NCI-H1436 treated with DMSO at 0.1 percent for 48 hours (cell line): ENCODE measurements at places on chromosomes 13 and 19.

DNA sequence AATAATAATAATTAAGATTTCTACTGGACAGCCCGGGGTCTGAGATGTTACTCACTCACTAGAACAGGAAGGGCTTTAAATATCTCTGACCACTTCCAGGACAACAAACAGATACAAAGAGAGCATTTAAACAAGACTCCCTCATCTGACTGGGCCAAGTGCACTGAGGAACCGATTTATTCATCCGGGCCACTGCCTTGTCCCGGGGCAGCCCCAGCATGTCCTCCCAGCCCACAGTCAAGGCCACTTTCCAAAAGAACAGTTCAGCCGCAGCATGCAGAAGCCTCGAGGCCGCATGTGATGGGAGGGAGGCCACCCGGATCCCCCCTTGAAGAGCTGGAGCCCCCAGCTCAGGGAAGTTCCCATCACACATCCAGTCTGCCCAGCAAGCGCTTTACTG, 30.5 kb downstream of the MLLT1 start:
- no peak for DNase-seq

DNA sequence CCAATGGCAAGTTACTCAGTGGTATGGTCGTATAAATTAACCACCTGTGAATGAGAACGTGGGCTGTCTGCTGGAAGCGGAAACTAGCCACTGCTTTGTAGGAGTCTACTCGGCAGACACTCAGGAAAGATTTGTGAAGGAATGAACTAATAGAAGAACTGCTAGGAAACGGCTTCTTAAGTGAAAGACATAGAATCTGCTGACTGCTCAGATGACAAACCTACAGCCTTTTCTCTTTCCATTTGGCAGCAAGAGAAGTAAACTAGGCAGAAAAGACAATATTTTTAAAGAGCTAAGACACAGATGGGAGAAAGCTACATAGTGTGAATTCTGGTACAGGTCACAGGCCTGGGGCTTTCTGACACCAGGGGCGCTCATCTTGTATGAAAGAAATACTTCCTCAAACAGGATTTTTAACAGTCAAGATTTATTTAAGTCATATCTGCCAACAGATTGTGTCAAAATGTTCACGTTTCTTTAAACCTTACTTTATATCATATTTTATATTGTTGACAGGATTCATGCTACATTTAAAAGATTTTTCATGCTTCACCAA, 78.4 kb downstream of the MIPEP start:
- DNase-seq = no peak

DNA sequence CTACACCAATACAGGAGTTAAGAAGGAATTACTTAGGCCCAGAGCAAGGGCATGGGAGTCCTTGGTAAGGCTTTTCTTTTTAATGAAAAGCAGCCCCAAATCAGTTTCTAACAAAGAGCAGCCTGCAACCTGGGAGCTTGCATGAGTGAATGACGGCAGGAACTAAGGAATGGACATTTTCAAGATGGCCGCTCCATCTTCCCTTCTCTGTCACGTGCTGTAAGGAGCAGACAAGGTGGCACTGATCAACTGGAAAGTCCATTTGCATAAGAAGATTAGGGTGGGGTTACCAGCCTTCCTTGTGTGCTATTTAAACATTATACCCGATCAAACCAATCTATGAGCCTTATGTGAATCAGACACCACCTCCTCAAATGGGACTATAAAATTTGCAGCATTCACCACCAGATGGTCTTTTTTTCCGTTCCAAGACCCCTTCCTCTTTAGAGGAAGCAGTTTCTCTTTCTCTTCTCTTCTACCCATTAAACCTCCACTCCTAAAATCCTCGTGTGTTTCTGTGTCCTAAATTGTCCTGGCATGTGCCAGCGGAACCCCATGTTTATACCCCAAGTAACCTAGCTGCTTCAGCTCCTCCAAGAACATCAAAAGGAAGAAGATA, 2.8 kb upstream of the SIGLECL1 start:
- no peak for DNase-seq

GRCh38 chr13:91375116-91375729, 23.2 kb upstream of the GPC5 start:
- DNase-seq = no peak

DNA sequence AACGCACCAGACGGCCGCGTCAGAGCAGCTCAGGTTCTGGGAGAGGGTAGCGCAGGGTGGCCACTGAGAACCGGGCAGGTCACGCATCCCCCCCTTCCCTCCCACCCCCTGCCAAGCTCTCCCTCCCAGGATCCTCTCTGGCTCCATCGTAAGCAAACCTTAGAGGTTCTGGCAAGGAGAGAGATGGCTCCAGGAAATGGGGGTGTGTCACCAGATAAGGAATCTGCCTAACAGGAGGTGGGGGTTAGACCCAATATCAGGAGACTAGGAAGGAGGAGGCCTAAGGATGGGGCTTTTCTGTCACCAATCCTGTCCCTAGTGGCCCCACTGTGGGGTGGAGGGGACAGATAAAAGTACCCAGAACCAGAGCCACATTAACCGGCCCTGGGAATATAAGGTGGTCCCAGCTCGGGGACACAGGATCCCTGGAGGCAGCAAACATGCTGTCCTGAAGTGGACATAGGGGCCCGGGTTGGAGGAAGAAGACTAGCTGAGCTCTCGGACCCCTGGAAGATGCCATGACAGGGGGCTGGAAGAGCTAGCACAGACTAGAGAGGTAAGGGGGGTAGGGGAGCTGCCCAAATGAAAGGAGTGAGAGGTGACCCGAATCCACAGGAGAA, 1.9 kb downstream of the PPP1R12C start:
- no peak for DNase-seq

DNA sequence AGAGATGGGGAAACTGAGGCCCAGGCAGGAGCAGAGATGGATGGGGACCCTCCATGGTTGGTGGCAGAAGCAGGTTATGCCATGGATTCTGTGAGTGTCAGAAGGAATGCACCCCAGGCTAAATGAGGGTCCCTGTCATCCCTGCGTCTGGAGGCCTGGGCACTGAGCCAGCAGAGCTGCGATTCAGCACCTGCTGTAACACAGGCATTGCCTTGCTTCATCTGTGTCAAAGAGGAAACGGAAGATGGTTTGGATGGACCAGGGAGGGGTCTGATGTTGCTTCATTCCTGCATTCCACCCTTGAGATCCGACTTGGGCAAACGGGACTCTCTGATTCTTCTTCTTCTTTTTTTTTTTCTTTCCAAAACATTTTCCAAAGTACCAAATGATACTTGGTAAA, 1.2 kb downstream of the C5AR1 start:
- no peak for DNase-seq

GRCh38 chr13:73958657-73959397, 175.4 kb downstream of the KLF12 start:
- no peak for DNase-seq

- DNase-seq = no peak
Measured at GRCh38 chr13:33322543-33322809, 36.9 kb upstream of the STARD13 start.

DNA sequence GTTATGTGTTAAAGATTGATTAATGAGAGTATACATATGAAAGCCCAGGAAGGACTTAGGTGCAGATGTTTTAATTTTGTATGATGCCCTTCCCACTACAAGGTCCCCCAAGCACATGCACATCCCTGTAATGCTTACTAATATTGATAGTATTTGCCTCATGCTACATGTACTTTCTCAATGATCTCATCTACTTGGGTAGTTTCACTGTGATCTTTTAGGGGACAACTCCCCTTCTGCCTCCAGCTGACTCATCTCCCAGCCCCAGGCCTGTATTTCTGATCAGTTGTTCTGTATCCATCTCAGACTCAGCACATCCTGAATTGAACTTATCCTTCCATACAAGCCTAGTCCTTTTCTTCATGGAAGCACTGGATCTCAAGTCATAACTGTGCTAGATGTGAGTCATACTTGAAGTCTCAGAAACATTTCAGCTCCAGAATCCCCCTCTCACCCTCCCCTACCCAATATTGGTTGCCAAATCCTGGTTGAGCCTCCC, 49.4 kb upstream of the INTS6 start:
- no peak for DNase-seq

DNA sequence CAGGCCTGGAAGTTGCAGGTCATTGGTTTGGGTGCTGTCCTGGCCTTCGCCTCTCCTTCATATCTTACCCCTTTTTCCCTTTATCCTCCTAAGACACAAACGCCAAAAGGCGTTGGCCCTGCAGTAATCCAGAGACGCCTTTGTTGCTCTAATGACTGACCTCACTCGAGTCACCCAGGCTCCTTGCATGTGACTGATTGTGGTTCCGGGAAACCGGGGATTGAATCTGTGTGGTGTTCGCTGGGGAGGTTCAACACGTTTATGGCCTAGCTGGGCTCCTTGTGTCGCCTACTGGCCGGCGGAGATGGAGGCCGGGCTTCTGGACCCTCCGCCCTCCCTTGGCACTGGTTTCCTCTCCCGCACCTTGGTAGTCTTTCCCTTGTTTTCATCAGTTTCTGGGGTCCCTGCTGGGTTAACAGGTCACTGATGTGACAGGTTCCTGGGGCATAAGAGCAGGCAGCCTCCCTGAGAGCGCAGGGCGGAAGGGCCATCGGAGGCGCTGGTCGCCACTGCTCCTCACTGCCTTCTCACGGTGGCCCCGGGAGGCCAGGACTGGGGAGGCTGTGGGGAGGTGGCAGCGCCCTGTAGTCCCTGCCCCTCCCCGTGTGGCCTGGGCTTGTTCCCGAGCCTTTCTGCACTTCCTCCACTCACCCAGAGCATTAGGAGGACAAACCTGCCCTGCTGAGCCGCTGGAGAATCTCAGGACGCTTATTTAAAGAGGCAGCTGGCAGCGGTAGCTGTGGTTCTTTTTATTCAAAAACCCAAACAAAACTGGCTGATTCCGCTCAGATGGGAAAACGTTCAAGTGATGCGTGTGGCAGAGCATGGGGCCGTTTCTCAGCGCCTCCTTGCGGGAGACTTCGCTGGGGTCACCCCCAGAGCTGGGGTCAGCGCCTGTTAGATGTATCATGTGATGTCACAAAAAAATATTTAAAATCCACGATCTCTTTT, 18.1 kb upstream of the NDUFS7 start:
- no peak for DNase-seq

DNA sequence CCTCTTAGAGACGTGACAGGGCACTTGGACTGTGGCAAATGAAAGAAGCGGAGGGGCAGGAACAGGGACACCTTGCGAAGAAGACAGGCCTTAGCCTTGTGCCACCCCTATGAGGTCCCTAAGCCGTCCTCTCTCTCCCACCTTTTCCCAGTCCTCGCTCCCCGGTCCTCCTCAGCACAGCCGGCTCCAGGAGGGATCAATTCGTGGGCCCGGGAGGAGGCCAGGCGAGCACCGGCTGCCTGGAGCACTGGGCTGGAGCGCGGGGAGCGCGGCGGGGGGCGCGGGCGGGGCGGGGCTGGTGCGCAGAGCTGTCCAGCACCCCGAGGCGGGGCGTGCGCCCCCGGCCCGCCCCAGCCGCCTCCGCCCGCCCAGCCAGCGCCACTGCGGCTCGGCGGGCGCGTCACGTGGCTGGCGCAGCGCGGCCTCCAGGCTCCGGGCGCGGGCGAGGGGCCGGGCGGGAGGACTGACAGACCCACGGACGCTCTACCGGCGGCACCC, at the start of gene LRP3:
LRP3 (plus strand) TSS at position 466 of the 498 bp plus-strand sequence. CDS start 456 bp downstream, outside the sequence.
- no peak for DNase-seq
